ENCODE measurements at places on chromosomes 5 and 9.

DNA sequence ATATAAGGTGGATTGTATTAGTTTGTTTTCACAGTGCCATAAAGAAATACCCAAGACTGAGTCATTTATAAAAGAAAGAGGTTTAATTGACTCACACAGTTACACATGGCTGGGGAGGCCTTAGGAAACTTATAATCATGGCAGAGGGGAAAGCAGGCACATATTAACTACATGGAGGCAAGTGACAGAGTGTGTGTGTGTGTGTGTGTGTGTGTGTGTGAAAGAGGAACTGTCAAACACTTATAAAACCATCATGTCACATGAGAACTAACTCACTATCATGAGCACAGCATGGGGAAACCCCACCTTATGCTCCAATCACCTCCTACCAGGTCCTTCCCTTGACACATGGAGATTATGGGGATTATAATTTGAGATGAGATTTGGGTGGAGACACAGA lies 118.6 kb downstream of the SPEF2 start:
- no peak for DNase-seq

DNA sequence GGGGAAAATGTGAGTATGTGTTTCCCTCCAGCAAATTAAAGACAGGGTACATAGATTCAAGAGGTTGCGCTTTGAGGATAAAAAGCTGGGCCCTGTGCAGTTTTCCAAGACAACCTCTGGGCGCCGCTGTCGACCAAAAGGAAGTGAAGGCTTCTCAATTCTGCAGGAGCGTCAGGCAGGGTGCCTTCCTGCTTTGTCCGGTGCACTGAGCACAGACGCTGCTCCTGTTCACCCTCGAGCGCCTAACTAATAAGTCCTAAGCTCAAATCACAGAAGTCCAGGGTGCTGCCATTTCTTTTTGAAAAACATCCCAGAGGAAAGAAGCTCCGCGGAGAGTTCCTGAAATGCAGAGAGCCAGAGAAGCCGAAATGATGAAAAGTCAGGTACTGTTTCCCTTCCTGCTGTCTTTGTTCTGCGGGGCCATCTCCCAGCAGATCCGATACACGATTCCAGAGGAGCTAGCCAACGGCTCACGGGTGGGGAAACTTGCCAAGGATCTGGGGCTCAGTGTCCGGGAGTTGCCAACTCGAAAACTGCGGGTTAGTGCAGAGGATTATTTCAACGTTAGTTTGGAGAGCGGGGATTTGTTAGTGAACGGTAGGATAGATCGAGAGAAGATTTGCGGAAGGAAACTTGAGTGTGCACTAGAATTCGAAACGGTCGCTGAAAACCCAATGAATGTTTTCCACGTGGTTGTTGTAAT lies at the start of gene PCDHGB1:
TSS of gene PCDHGB1 (plus strand) at position 183 of the 703 bp plus-strand sequence. CDS start at position 345, 162 bp downstream.
- DNase-seq, result no peak

- no peak for DNase-seq
These were observed 529.8 kb downstream of the DMRTA1 start for GRCh38 chr9:22976454-22976853.

DNA sequence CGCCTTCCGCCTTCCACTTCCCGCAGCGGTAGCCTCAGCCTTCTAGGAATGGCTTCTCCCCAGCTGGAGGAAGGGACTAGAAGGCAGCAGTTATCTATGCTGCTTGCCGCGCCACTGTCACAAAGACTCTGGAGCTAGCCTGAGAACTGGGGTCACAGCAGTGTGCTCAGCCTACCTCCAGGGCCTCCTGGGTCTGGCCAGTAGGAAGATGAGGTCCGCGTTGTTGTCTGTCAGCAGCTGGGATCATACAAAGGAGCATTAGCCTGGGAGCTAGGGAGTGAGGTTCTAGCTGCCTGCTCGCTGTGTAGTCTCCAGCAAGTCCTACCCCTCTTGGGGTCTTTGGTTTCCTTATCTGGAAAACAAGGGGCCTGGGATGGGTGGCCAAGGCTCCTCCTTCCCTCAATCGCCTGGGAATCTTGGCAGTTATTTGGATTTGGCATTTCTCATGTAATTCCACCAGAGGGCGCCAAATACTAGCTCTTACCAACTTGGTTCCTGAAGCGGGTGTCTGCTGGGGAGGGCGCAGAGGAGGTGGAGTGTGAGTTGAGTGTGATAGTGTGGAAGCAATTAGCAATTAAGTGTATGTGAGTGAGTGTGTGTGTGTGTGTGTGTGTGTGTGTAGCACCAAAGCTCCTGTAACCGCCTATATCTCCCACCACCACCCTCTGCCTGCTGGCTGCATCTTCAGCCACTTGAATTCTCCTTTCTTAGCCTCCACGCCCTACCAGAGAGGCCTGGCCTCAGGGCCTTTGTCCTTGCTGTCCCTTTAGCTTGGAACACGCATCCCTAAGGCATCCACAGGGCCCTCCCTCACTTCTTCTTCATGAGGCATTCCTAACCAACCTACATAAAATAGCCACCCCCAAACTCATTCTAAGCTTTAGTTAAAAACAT lies 97.1 kb downstream of the ENTREP1 start:
- no peak for DNase-seq

- no peak for DNase-seq
These were observed 8.5 kb downstream of the KLF4 start for GRCh38 chr9:107481035-107481434.

Data from activated CD8-positive, alpha-beta memory T cell treated with anti-CD3 and anti-CD28 coated beads for 1 hour (primary cell).